Peyer's patch (tissue), 4 donors: ENCODE measurements at places on chromosomes 6 and 20.

DNA sequence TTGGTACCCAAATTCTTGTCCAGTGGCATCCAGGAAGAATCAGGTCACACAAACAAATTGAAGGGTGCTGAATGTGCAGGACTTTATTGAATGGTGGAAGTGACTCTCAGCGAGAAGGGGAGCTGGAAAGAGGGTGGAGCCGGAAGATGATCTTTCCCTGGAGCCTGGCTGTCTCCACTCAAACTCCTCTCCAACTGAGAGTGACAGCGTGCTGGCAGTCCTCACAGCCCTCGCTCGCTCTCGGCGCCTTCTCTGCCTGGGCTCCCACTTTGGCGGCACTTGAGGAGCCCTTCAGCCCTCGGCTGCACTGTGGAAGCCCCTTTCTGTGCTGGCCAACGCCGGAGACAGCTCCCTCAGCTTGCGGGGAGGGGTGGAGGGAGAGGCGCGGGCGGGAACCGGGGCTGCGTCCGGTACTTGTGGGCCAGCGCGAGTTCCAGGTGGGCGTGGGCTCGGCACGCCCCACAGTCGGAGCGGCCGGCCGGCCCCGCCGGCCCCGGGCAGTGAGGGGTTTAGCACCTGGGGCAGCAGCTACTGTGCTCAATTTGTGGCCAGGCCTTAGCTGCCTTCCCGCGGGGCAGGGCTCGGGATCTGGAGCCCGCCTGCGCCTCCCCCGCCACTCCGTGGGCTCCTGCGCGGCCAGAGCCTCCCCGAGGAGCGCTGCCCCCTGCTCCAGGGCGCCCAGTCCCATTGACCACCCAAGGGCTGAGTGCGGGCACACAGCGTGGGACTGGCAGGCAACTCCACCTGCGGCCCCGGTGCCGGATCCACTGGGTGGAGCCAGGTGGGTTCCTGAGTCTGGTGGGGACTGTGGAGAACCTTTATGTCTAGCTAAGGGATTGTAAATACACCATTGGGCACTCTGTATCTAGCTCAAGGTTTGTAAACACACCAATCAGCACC is 26.7 kb upstream of the MBOAT1 start:
- DNase-seq = no peak

GRCh38 chr6:10465629-10466499 is 51.0 kb upstream of the TFAP2A start:
- no peak for DNase-seq

DNA sequence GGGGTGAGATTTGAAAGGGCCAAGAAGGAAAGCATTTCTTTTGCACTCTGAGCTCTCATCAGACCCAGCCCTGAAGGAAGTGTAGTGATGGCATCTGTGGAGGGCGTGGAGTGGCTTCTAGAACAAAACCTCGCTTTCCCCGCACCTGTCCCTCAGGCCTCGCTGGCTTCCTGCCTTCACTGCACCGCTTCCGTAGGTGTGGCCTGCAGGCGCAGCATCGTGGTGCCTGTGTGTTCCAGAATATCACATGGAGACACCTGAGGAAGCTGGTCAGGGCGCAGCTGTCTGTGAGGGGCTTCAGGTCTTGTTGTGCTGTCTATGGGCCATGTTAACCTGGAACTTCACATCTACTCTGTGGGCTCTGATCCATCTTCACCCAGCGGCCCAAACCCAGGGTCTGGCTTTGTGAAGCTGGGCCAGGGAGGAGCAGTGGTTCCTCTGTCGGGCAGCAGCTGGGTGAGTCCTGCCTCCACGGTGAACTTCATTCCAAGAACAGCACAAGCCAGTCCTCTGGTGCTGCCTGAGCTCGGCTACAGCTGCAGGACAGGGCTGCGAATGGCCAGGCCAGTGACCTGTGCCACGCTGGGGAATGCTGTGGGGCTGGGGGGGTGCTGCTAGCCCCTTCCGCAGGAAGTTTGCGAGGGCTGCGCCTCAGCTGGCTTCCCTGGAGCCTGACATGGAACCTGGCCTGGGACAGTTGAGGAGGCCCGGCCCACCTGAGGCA is 40.9 kb downstream of the DSTN start:
- DNase-seq = peak; percentile 81

DNA sequence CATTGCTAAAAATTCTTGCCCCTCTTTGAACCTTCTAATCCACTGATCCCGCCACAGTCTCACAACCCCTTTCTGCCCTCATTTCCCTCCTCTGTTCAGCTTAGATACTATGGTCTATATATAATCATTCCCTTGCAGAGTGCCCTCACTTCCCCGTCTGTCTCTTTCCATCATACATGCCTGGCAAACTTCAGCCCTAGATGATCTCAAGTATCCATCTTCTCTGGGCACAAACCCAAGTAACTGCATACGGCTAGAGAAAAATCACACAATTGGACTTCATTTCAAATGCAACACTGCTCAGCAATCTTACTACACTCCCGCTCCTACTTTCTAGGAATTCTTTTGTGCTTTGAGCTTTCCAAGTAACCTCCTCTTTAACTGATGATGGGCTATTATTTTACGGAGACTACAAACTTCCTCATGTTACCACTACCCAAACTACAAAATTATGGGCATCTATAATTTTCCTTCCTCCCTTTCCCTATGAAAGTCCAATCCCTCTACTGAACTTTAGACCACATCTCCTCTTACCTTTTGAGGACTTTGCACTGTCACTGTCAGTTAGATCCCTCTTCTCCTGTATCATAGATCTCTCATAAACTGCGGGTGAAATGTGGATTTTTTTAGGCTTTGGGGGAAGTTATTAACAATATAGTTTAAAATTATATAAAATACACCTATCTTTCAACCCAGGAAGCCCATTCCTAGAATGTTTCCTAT is 135.6 kb downstream of the BTBD9 start:
- no peak for DNase-seq

DNA sequence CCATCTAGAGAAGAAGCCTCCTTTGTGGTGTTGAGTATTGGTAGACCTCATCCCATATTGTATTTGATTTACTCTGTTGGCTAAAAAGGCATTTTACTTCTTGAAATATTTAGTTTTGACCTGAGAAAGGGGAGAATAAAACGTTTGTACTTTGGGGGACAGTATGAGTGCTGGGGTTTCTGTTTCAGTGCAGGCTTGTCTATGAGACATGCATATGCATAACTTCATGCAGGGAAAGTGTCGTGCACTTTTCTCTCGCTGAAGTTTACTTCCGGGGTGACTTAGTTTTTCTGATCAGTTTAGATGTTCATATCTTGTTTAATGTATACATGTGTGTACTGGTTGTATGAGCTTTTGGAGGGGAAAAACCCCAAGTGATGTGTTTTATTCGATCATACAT is 59.5 kb downstream of the UTRN start:
- no peak for DNase-seq

DNA sequence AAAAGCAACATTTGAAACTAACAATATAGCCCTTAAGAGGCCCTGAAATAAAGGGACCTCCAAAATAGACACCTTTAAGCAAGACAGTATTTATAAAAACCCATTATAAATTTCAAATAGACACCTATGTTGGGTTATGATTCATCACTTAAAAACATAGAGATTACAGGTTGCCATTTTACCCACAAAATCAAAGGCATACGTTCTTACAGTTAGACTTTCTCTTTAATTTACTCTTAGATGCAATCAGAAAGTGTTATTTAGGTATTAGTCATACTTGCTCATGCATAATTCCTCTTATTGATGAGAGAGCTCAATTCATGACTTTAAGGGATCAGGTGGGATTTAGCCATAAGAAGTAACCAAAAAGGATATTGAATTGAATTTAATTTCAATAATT is 51.5 kb upstream of the TMEM200A start:
- no peak for DNase-seq

DNA sequence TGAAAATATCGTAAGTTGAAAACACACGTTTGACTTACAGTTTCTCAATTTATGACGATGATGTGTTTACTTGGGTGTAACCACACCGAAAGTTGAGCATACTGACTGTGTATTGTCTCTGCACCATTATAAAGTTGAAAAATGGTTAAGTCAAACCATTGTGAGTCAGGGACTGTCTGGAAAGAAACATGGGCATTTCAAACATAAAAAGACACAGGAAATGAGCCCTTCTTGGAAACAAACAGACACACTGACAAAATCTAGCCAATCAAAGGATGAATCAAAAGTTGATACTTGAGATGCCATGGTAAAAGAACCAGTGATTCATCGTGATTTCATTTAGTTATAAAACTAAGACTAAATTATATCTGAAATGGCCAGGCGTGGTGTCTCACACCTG is 5.3 kb downstream of the POPDC3 start:
- no peak for DNase-seq

- no peak for DNase-seq
Observed at GRCh38 chr6:122286512-122286911, 112.9 kb upstream of the HSF2 start.

GRCh38 chr6:119036081-119036480 is 42.4 kb downstream of the FAM184A start:
- DNase-seq = no peak

DNA sequence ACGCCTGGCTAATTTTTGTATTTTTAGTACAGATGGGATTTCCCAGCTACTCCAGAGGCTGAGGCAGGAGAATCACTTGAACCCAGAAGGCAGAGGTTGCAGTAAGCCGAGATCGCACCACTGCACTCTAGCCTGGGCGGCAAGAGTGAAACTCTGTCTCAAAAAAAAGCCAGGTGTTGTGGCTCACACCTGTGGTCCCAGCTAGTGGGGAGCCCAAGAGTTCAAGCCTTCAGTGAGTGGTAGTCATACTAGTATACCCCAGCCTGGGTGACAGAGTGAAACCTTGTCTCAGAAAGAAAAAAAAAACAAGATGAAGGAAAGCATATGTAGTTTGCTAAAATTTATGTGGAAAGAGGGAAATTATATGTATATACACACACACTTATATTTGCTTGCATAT is 20.0 kb upstream of the POU5F1 start:
- no peak for DNase-seq

GRCh38 chr6:19261642-19262041 is 575.5 kb upstream of the ID4 start:
- no peak for DNase-seq

GRCh38 chr6:143099647-143100046 is 39.0 kb downstream of the AIG1 start:
- DNase-seq = no peak

DNA sequence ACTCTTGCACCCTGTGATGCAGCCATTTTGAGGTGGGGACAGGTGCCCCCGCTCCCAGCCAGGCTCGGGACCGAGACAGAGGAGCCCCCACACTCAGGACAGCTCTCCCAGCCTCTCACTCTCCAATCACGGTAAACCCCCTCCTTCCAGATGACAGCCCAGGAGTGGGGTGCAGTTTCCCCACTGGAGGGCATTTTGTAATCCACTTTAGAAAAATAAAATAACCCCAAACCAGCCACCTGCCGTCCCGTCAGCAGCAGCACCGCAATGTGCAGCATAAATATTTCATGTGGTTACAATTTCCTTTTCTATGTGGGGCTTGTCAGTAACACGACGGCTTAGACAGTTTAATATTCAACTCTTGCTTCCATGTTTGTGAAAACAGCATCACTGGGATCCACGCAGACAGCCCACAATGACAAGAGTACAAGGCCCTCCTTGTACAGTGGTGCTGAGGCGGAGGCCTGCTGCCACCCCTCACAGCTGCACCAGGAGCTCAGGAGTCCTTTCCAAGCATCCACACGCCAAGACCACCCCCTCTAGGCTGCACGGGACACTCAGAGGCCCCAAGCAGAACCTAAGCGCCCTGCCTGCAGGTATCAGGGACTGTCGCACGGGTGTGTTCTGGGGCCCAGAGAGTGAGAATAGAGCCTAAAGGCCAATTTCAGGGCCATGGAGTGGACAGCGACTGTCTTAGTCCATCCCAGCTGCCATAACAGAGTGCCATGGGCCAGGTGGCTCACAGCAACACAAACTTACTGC is 116.7 kb downstream of the JPH2 start:
- DNase-seq = peak; percentile 50

GRCh38 chr6:999552-999951 is 306.6 kb upstream of the EXOC2 start:
- no peak for DNase-seq
